Activated gamma-delta T cell (primary cell): ENCODE measurements at places on chromosomes 4 and X.

DNA sequence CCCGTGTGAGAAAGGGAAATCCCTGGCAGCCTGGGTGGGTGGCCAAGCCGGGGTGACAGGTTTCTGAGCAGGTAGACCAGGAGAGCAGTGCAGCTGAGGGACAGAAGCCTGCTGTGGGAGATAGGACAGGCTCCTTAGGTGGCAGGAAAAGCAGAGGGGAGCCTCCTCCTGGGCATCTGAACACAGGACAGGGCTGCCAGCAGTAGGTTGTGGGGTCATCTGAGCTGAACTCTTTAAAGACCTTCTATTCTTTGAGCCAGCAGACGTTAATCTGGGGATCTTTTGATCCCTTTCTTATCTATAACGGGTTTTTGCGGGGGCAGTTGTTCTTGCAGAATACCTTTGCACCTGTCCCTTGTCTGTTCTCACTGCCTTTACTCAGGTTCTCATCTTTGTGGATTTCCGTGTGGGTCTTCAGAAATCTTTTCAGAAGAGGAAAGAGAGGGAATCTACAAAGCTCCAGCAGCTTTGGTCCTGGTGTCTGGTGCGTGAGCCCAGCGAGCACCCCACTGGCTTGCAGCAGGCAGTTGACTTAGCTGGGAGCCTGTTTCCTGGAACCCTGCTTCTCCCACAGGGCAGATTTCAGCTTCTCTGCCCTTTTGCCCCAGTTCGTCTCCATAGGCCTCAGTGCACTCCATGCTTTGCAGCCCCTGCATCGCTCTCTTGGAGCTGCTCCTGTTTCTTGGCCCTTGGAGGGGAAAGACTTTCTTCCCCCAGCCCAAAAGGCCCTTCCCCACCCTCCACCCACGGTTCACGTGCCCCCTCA, 35.8 kb upstream of the TADA2B start:
- no peak for DNase-seq

- no peak for DNase-seq
Measured at GRCh38 chr4:111268769-111269414, 646.0 kb upstream of the PITX2 start.

- no peak for DNase-seq
Measured at GRCh38 chr4:150939530-150939929, 75.6 kb downstream of the LRBA start.

GRCh38 chr4:52997132-52997416, 135.0 kb downstream of the RASL11B start:
- DNase-seq = no peak

DNA sequence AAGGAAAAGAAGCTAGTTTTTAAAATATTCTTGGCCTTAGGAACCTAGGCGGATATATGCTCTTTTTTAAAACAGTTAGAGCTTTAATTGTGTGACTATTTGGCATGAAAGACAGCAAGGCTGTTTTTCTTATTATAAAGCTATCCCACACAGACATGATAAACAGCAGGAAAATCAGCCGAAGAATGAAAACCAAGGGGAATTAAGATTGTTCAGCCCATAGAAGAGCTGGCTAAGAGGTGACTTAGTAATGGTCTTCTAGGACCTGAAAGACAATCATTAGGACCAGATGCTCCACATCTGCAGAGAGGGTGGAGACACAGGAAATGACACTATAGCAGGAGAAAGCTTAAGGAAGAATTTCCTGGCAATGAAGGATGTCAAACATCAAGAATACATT, 171.4 kb upstream of the NRK start:
- DNase-seq = no peak

DNA sequence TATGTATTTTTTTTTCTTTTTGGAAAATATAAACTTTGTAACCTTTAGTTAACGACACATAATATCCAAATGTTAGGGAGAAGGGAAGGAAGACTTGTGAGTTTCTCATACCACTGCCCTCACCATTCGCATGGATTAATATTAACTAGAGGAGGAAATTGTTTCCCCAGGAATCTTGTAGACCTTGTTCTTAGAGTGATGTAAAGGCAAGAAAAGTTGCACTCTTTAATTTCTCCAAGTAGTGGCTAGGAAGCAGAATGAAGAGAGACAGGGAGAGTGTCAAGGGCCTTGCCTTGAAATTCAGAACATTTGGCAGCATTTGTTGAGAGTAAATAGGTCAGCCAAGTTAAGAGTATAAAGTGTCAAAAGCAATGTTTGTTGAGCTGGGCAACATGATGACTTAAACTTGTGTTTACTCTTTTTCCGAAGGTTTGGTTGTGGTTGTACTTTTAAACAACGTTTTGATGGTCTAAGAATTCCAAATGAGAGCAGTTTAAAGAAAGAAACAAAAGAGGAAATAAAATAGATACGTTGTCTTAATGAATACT, 105.7 kb downstream of the TENM3 start:
- no peak for DNase-seq

DNA sequence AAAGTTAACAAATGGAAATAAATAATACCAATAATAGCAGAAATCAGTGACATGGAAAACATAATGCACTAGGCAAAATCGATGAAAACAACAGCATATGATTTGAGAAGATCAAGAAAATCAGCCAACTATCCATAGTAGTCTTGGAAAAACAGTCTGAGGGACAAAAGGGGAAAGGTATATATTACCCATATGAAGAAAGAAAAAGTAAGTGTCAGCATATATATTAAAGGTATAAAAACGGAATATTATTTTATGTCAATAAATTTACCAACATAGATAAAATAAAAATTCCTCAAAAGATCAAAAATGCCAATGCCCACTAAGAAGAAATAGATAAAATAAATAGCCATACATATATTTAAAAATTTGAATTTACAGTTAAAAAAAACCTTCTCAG, 33.0 kb downstream of the ACTRT1 start:
- DNase-seq = no peak

DNA sequence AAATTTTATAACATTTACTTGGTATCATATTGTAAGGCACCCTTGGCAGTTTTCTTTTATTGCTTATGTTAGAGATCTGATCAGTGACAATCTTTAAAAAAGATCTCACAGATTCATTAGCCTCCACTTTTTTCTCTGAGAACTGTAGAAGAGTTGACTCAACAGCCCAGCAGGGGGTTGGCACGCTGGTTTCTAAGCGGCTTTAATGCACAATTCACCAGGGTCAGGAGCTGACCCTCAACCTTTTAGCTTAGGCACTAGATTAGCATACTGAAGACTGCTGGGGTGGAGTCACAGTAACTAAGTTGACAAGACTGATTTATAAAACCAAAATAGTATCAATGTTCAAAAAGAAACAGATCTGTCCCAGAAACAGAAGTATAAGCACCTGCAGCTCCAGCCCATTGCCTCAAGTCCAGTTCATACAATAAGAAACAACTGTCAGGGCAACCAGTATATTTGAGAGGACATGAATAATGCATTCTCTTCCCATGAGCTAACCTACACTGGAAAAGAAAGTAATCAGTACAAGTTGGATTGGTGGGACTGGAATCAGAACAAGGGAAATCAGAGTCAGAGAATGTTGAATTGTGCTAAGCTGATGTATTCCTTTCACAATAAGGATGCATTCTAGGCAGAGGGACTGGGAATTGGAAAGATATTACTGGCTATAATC, 77.6 kb downstream of the PDE5A start:
- no peak for DNase-seq

- no peak for DNase-seq
Measured at GRCh38 chr4:185144601-185145240, 1.7 kb downstream of the SLC25A4 start.

- no peak for DNase-seq
Measured at GRCh38 chr4:68462691-68463090, 15.4 kb downstream of the TMPRSS11E start.

- no peak for DNase-seq
Measured at GRCh38 chr4:96713271-96713850, 873.5 kb downstream of the PDHA2 start.

GRCh38 chrX:16852617-16853179, 17.5 kb downstream of the RBBP7 start:
- no peak for DNase-seq

DNA sequence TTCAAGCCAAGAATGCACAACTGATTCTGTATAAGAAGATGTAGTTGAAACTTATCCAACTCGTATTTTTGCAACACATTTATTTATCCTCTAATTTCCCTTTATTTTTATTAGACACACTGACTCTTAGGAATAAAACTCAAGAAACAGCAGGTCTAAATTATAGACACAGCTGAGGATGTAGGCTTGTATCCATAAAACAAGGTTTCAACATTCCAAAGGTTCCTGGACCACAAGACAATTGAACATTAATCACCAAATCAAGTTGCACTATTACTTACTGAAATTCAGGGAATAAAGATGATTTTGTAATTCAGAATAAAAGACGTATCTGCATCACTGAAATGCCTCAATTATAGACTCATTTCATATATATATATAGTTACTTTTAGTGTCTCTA, 683.5 kb upstream of the GRIA3 start:
- DNase-seq = no peak

- no peak for DNase-seq
Measured at GRCh38 chr4:18756671-18757070, 735.1 kb upstream of the LCORL start.

DNA sequence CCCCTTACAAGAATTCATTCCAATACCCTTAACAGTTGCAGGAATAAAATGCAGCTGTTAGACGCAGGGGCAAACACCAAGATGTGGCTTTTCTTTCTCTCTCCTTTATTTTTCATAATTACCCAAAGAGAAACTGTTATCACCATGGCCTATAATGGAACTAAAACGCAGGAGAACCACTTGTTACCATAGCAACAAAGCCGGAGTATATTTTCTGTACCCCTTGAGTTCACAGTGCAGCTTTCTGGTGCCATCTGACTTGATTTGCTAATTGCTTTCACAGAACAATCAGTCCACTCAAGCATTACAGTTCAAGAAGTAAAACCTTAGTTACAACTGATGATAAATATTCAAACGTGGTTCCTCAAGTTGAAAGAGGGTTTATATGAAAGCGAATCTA, 157.9 kb downstream of the AMELX start:
- no peak for DNase-seq

DNA sequence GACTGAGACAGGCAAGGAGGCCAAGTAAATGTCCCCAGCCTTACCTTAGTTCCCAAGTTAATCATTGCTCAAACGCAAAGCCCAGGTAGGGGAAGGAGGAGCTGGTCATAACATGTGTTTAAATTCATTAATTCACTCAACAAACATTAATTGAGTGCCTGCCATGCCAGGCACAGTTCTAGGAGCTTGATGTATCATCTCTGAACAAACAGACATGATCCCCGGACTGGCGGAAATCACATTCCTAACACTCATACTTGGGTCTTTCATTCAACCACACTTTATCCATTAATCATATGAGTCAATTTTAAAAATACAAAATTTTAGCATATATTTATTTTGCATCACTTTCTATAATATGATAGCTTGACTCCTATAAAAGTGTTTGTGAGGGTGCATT, 335.3 kb upstream of the NOCT start:
- no peak for DNase-seq

GRCh38 chr4:165765053-165765452, 108.0 kb upstream of the TLL1 start:
- DNase-seq = no peak

DNA sequence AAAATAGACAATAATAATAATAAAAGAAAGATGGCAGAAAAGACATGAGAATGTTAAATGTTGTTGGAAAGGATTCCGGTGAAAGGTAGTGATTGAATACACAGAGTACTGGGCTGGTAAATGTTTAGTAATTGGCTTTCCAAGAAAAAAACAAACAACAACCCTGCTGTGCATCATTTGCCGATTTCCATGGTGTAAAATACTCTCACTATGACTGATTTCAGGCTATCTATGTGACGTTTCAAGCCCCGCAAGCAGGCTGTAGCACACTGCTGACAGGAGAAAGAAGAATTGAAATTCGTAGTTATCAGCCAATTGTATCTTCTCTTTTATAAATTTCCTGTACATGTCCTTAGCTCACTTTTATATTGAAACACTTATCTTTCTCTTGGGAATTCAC, 13.6 kb upstream of the SEPTIN6 start:
- no peak for DNase-seq

DNA sequence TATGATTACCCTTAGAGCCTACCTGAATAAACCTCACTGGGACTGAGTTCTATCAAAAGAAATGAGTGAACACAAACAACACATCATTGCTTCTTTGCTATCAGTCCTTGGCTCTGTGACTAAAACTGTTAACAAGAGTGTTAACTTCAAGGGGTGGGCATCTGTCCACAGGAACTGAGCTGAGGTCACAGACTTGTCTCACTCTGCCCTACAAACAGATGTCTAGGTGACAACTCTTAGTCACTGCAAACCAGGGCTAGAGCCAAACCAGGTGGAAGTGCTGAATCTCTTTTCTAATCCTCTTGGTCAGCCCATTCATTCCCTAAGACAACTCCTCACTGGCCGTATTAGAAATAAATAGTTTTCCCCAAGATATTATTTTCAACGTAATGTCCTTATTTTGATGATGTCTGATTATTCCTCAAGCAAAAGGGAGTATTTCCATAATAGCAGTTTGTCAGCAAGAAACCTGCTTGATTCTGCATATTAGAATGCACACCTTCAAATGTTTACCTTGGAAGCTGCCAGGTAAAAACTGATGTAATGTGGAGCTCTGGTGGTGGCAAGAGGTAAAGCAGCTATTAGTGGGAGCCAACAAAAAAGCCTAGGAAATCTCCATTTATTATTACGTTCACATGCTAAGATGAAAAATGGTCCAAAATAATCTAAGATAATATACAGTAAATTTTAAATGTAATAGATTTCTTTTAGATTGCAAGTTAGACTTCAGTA, 4.0 kb downstream of the COL25A1 start:
- DNase-seq = no peak

GRCh38 chr4:168656055-168656660, 159.3 kb downstream of the PALLD start:
- no peak for DNase-seq
